ENCODE measurements at places on chromosomes 4 and X.

- DNase-seq: no peak
Measured at GRCh38 chr4:8819473-8820177, 52.0 kb downstream of the HMX1 start.

DNA sequence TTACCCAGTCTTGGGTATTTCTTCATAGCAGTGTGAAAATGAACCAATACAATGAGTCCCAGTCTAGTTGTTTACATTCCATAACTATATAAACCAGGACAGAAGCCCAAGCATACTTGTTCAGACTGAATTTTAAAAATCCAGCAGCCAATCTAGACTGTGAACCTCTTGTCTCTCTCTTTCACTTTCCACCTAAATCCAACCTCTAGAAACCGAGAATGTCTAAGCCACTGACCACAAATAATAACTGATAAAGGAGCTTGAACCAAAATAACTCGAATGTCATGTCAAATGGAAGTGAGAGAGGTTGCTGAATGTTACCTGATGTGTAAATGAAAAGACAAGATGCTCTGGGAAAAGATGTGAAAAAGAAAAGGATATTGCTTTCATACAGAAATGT is 544.7 kb downstream of the NLGN4X start:
- no peak for DNase-seq

DNA sequence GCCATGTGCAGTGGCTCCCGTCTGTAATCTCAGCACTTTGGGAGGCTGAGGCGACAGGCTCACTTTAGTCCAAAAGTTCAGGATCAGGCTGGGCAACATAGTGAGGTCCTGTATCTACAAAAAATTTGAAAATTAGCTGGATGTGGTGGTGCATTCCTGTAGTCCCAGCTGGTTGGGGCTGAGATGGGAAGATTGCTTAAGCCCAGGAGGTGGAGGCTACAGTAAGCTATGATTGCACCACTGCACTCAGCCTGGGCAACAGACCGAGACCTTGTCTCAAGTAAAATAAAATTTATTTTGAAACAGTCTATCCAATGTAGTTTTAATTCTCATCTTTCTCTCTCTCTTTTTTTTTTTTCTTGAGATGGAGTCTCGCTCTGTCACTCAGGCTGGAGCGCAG is 21.1 kb downstream of the RBM10 start:
- no peak for DNase-seq

GRCh38 chrX:65874765-65875164 is 165.1 kb downstream of the VSIG4 start:
- DNase-seq: no peak

DNA sequence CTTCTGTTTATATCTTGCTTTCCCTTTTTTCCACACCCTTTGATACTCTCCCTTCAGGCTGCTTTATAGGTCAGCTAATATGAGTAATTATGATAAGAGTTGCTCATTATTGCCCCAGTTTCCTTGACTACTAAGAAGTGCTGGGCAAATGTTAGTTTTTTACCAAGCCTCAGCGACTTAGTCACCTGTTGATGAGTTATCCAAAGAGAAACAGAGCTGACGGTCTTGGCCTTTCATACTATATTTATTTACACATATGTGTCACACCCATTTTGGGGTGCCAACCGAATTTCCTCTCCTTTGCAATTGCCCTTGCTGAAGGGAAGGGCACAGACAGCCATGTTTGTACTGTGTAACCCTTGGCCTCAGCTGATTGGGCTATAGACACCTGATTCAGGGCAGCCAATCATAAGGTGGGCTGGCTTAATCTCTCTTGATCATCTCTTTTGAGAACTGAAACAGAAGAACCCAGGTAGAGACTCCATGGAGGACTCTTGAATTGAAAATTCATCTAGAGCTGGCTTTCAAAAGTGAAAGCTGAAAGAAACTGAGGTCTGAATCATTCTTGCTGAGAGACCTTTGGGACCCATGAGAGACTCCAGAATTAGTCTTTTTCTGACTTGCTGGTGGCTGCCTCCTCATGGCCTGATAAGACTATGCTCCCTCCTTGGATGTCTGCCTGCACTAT is 111.7 kb upstream of the RPS6KA3 start:
- DNase-seq: no peak

- DNase-seq: no peak
Measured at GRCh38 chr4:16573206-16573605, 325.2 kb downstream of the LDB2 start.

DNA sequence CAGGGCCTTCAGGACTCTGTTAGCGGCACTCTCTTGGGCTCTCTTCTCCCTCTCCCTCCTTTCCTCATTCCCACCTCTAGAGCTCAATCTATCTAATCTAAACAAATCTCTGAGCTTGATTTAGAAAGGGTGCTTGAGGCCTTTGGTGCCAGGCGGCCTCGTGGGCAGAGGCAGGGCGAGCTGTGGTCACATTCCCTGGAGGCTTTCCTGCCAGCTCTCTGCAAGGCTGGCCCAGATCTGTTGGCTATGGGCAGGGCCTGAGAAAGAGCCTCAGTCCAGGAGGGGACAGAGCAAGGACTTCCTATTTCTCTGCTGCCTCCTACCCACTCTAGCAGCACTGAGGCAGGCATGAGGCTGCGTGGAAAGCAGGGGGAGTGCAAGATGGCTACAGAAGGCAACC is 38.6 kb downstream of the PJA1 start:
- DNase-seq: no peak

DNA sequence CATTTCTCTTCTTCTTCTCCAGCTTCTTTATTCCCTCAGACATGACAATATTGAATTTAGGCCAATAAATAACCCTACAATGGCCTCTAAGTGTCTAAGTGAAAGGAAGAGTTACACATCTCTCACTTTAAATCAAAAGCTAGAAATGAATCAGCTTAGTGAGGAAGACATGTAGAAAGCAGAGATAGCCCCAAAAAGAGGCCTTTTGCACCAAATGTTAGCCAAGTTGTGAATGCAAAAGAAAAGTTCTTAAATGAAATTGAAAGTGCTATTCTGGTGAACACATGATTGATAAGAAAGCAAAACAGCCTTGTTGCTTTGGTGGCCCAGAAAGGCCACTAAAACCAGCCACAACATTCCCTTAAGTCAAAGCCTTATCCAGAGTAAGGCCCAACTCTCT is 146.2 kb upstream of the HHIP start:
- DNase-seq: no peak

- DNase-seq: no peak
Measured at GRCh38 chr4:105808750-105809041, 86.6 kb upstream of the NPNT start.

DNA sequence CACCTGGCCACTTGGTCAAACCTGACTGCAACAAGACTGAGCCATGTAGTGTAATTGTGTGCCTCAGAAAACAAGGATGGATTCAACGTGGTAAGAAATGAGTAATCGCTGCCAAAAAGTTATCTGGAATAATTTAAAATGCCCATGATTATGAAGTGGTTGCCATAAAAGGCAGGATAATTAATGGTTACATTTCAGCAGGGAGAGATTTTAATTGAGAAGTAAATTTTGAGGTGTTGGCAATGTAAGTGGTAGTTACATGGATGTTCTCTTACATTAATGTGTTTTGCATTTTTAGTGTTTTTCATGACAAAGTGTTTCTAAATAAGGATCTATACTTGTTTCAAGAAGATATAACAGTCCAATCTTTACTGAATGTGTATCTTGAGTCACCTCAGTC is 15.7 kb downstream of the HAUS3 start:
- no peak for DNase-seq

GRCh38 chr4:163384434-163384833 is 40.7 kb downstream of the NPY5R start:
- no peak for DNase-seq

DNA sequence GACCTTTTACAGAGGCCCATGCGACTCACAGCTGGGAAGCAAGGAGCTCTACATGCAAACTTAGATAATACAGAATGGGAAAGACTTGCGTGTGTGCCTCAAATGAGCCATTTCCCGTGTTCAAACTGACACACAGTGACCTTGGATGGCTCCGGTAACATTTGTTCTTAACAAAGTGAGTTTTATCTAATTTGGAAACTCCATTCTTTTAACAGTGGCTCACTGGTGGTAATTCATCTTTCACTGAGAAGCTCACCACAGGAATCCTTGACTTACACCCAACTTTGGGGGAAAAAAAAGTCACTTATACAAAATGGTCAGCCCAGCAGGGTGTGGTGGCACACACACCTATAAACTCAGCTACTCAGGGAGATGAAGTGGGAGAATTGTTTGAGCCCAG is 190.6 kb downstream of the LDB2 start:
- DNase-seq: no peak

GRCh38 chr4:15270201-15270600 is 157.6 kb upstream of the C1QTNF7 start:
- no peak for DNase-seq

DNA sequence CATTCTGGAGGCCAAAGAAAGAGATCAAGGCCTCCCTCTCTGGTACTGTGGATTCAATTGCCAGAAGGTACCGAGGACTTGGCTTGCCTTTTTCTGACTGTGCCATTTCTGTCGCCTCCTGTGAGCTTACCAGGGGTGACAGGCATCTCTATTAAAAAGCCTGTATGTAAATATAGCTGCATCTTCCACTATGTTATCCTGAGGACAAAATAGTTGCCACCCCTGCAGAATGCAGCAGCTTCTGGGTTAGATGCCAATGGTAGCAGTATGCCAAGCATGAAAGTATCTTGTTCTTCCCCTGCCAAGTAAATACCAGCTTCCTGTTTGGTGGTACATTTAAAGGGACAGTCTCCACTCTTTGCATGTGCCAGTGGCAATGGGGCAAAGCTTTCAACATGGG is 10.7 kb downstream of the TRPC5OS start:
- DNase-seq: no peak

DNA sequence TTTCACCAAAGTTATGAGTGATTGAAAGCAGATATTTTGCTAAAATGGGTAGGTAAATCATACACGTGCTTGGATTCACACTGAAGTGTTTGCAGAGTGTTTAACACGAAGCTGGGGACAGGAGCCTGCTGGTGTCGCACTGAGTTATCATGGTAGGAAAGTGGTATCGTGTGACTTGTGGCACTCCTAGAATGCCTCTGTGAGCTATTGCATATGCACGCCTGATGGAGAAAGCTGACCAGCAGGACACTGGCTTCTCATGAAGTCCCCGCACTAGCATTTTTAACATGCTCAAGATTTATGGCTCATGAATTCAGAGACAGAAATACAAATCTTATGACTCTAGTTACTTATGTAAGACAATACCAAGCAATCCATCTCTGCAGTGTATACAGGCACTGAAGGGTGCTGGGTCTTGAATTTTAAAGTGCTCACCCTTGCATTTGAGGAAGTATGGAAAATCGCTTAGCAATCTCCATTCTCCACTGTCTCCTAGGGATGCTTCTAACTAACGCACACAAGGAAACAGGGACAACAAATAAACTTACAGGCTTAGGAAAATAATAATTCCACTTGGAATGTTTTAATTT is 19.8 kb downstream of the VCX3B start:
- DNase-seq: no peak

DNA sequence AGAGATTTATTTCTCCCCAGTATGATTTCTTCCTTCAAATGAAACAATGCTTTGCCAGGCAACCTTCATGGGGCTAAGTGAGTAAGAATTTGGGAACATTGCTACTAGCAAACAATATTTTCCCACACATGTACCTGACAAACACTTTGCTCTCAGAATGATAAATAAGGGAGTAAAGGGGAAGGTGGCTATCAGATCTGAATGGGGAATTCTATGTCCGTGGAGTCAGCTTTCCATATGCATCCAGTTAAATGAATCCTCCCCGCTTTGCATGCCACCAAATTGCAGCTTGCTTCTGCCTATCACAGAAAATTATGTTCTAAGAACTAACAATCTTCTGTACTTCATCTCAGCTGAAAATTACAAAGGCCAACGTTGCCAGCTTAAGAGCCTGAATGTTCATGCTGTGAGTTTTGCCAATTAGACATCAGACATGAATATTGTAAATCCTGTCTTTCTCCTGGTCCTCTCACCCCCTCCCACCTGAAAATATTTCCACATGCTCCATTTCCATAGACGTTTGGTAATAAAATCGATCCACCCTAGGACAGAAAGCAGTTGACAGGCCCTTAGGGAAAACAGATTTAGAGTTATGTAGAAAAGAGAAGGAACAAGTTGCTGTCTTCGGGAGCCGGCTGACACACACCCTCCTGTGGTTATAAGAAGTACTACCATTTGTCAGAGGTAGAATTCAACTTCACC is 6.3 kb downstream of the MEPE start:
- DNase-seq: peak; percentile 64

DNA sequence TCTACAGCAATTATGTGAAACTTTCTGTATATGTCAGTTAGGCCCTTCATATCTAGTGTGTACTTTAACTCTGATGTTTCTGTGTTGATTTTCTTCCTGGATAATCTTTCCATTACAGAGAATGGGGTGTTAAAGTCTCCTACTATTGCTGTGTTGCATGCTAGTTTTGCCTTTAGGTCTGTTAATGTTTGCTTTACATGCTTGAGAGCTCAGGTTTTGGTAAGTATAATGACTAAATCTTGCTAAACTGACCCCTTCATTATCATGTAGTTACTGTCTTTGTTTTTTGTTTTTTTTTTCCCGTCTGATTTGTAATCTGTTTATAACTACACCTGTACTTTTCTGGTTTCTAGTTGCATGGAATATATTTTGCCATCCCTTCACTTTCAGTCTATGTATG is 63.6 kb upstream of the UGT2B15 start:
- no peak for DNase-seq

GRCh38 chr4:8248091-8248490 is 21.5 kb upstream of the HTRA3 start:
- DNase-seq: peak; percentile 66

DNA sequence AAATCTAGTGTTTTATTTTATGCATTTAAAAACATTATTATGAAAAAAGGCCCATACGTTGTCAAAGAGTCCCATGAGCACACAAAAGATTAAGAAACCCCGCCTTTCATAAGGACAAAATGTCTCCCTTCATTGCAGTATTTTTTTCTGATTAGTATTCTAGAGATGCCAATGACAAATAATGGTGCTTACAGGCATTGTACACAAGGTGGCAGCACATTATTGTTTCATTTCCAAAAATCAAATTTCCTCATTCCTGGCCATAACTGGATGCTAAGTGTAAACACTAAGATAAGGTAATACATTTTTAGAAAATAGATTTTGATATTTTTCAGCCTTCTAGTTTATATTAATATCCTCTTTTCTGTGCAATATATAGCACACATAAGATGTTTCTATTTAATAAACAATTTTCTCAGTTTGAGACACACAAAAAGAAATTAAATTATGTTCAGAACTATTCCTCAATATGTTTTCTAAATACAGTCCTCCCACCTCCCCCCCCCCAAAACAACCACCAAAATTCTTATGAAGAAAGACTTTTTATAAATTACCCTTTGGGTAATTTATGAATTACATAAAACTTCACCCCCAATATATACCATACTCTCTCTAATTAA is 47.7 kb downstream of the TIGD2 start:
- DNase-seq: peak; percentile 65

Measured in NCI-H82 (cell line).